Muscle of back (tissue), 13 donors: ENCODE measurements at places on chromosomes 3 and 15.

GRCh38 chr3:72563690-72564370 lies 284.4 kb downstream of the SHQ1 start:
- no peak for DNase-seq

- DNase-seq, result no peak
Measured at GRCh38 chr3:46868287-46868686, 5.0 kb upstream of the MYL3 start.

DNA sequence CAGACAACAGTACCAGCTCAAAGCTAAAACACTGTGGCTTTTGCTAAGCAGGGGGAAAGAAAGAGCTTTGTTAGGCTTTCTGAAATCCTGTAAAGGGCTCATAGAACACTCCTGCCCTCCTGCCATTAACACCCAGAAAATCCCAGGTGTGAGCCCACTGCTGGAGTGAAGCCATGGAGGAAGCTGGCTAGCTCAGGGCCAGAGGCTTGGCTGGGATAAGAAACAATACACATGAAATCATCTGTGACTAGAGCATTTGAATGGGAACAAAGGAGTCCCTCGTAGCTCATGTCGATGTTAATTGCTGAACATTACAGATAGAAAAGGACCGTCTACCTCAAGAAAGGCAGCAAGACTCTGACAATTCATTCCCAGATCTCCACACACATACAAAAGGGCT lies 23.5 kb downstream of the RUVBL1 start:
- no peak for DNase-seq

DNA sequence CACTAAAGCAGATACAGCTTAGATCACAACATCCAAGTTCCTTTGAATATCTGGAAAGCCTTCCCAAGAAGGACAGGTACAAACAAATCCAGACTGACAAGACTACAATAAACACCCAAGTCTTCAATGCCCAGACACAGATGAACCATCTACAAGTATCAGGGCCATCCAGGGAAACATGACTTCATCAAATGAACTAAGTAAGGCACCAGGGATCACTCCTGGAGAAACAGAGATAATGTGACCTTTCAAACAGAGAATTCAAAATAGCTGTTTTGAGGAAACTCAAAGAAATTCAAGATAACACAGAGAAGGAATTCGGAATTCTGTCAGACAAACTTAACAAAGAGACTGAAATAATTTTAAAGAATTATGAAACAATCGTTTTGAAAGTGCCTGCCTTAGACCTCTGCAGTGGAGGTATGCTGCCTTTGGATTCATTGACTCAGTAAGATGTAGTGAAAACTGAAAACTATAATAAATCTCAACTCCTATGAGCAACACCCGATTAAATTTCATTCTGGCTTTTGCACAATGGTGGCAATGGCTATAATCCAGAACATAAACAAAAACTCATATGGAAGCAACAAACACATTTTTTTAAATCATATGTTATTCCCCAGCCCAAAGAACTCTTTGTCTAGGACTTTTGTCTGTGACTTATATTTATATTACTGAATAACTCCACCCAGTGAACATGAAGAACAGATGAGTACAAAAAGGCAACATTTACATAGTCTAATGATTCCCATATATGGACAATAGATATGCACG lies 12.6 kb upstream of the COL8A1 start:
- DNase-seq, result peak; percentile 54

DNA sequence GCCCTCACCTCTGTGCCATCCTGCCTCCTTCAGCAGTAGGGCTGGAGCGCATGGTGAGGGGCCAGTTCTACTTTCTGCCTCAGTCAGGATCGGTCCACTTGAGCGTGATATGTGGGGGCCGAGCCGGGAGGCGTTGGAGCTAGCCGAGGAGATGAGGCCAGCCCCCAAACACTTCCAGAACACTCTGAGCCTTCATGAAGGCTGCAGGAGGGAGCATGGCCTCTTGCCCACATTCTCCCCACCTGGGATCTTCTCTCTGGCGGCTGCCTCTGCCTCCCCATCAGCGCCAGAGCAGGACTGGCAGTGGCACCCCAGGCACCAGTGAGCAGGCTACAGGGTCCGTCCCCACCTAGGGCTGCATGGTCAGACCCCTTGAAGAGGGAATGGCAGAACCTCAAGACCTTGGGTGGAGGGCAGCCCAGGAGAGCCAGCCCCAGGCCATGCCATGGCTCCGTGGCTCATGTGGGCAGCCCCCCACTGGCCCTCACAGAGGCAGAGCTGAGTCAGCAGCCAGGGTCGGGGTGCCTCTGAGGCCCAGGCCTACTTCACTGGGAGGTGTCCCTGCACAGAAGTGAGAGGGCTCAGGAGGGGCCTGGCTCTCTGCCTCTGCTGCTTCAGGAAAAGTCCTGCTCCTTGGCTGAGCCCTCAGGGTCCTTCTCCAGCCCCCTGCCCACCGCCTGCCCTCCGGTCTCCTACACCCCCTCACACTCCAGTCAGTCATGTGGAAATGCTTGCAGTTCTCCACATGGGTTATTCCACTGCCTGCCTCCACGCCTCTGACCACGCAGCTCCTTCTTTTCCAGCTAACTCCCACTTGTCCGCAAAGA lies 28.1 kb upstream of the CYP11A1 start:
- no peak for DNase-seq

DNA sequence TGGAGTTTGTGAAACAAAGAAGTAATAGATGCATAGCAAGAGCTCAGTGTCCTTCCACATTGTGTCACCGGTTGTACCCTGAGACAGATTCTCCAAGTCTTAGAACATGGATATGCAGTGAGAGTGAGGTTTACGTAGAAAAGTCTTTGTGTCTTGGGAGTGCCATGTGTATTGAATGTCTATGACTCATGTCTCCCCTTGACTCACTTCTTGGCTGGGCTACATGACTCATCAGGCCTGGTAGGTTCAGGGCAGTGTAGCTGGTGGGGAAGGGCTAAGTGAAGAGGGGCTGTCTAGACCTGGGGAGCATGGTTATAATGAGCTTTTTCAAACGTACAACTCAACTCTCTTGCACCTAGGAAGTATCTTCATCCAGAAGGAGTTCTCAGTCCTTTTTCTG lies 167.4 kb downstream of the GAP43 start:
- peak; percentile 91 for DNase-seq

DNA sequence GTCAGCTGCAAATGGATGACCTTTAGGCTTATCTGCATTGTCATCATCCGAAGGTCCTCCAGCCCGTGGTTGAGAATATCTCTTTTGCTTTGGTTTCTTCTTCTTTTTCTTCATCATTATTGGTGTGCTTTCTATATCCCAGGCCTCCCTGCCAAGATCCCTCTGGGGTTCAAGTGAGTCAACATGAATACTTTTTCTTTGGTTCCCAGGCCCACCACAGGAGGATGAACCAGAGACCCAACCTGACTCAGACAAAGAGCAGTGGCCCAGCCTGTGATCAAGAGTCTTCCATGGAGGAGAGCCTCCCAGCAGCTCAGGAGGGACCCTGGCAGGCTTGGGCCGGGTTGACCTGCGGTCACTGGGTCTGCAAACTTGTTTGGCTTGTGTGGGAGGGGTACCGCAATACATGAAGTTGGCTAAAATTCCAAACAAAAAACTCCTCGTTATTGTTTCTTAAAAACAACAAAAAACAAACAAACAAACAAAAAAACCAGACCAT lies 104.2 kb downstream of the MAP4 start:
- DNase-seq, result no peak

DNA sequence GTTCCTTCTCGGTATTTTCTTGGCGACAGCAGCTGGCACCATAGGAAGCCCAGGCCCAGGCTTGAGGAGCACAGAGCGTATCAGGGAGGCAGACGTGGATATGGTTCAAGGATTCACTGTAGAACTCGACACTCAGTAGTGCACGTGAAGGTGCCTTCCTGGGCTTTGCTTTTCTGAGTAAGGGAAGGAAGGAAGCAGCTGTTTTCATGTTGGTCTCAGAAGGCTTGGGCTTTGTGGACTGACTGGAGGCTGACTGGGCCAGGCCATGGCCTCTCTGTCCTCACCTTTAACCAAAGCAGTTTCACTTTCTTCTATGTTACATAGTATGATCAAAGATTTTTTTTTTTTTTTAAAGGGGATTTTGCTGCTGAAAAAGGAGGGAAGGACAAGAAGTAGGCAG lies 6.9 kb upstream of the GHRL start:
- no peak for DNase-seq

DNA sequence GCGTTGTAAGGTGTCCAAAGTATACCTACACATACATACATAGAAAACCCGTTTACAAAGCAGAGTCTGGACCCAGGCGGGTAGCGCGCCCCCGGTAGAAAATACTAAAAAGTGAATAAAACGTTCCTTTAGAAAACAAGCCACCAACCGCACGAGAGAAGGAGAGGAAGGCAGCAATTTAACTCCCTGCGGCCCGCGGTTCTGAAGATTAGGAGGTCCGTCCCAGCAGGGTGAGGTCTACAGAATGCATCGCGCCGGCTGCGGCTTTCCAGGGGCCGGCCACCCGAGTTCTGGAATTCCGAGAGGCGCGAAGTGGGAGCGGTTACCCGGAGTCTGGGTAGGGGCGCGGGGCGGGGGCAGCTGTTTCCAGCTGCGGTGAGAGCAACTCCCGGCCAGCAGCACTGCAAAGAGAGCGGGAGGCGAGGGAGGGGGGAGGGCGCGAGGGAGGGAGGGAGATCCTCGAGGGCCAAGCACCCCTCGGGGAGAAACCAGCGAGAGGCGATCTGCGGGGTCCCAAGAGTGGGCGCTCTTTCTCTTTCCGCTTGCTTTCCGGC lies 318.6 kb downstream of the FGF12 start:
- DNase-seq, result peak; percentile 4

GRCh38 chr15:90884719-90885431 lies 571 bp downstream of the FES start:
- DNase-seq, result no peak

GRCh38 chr15:42385206-42385979 lies 26.1 kb downstream of the CAPN3 start:
- no peak for DNase-seq

- DNase-seq, result no peak
Measured at GRCh38 chr15:89802986-89803824, 11.4 kb downstream of the ANPEP start.

- peak; percentile 87 for DNase-seq
Measured at GRCh38 chr15:40069178-40070165, 30.5 kb upstream of the SRP14 start.

GRCh38 chr15:38176155-38176554 lies 76.5 kb upstream of the SPRED1 start:
- no peak for DNase-seq

DNA sequence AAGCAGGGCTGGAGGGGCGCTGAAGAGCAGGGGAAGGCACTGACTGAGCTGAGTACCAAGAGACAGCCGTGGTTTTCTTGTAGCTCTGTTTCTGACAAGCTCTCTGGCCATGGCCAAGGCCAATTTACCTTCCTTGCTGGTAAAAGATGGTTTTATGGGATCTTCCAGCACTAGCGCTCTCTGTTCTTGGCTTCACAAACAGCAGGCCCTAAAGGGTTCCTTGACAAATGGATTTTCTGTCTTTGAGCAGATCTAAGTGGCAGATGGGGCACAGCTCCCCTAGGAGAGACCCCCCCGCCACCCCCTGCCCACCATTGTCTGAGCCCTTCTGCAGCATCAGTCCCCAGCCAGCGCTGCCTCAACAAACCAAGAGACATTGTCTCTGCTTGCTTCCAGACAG lies 66.6 kb downstream of the GAP43 start:
- DNase-seq, result no peak

DNA sequence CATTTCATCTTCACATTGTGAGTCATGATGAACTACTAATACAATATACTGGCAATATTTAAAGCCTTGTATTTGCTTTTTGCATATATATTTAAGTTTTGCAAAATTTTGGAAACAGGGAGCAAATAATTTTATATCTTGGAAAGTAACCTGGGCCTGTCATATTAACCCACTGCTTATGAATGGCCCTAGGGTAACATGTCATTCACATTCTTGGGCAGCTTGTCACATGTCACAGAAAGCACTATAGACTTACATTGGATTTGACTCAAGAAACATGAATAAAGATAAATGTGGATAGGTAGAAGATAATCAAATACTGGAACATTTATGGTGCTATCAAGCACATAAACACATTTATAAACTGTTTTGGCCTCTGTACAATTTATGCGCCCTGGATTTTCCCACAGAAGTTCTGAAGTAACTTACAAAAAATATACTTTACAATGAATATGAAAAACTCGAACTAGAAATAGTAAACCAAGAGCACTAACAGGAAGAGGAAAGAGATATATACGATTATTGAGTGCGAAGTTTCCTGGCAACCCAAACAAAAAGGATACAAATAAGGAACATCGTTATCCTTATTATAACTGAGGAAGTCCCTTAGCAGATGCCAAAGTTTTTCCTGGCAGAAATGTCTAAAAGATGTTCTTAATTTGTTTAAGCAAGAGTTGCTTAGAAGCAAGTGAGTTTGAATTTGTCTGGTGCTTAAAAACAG lies 257.2 kb downstream of the RBMS3 start:
- DNase-seq, result peak; percentile 81

DNA sequence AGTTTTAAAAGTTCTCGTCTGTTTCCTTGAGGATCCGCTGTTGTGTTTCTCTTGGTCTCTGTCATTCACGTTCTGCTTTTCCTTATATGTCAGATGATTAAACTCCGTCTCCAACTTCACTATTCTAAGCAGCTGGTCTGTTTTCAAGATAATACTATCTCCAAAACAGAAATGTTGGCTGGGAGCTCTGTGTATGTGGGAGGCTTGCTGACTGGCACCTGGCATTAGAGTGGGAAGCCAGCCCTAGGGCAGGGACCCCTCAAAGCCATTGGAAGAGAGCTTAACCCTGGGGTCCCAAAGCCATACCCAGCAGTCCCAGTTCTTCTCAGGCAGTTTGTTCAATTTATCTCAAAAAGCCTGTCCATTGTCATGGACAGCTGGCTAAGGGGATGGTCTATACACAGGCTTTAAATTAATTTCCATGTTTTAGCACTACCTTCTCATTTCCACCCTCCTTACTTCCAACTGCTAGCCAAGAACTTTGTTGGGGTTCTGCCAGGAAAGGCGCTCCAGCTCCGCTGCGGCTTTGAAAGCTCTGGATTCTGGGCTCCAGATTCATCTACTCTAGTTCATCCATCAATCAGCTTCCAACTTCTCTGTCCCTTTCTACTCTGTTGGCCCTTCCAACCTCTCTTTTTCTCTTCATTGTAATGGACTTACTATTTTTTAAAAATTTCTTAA lies 9.2 kb downstream of the BTBD1 start:
- no peak for DNase-seq

DNA sequence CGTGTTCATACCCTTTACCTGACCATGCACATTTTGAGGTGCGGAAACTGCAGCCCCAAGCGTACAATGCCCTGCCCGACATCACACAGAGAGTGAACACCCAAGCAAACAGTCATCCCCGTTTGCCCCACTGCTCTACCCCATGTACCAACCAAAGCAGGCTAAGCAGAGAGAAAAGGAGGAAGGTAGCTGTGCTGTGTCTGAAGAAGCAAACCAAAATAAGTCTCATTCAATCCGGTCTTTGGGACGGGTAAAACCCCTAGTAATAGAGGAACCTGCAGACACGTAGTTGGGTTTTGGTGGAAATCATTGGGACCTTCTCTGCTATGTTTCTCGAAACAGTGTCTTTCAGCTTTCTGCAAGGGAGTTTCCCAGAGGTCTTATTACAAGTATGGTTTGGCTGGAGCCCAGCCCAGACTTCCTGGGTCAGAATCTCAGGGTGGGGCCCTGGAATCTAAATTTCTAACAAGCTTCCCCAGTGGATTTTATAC lies 164.6 kb upstream of the HES1 start:
- DNase-seq, result no peak
